ENCODE measurements at places on chromosomes 4 and X.

DNA sequence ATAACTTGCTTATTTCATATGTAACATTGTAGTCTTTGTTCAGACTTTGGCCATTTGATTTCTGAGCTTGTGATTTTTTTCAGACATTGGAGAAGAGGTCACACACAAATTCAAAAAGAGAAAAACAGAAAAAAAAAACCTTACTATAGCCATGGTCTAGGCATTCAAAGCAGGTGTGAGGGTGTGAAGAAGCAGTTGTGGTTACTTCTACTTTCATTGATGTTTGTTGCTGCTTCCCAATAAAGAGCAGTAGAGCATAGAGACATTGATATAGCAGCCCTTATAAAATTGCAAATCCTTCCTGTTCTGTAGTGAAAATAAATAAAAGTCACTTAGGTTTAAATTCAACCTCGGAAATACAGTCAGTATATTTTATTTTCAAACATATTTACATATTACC is 671.6 kb downstream of the GRXCR1 start:
- no peak for DNase-seq

GRCh38 chrX:23380581-23380980 is 45.9 kb downstream of the PTCHD1 start:
- DNase-seq = no peak

DNA sequence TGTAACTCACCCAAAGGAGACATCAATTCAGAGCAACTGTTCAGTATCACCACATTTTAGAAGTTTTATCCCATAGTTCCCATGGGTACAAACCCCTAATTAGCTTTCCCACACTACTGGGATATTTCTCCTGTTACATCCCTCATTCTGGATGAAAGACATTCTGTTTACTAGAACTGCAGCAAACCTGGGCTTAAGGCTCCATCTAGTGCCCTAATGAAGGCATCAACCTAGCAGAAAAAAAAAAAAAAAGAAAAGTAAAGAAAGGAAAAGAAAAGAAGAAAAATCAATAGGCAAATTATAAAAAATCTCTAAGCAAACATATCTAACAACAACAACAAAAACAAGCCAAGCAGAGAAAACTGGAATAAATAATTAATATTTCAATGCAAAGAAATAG is 133.7 kb upstream of the CPXCR1 start:
- DNase-seq = no peak

DNA sequence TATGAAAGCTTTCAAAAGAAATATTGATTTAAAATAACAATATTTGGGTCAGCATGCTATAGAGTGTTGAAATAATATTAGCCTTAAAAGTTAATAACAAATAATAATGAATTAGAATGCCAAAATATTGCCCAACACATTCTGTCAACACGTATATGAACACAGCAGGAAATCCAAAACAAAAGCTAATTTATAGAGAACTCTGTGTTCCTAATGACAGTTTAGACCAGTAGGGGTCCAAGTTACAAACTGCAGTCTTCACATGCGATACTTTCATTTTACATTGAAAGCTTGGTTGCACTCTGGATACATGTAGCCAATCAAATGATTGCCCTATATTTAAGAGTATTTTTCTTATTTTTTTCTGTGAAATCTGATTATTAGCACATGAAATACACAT is 274.4 kb downstream of the DCTD start:
- no peak for DNase-seq
